ENCODE measurements at places on chromosomes 2 and 18.
A peak's percentile ranks its signal among the peaks of the same experiment; 100 is the strongest.

GRCh38 chr2:178306352-178307073 lies 112.2 kb downstream of the OSBPL6 start:
- peak; percentile 8 for DNase-seq

DNA sequence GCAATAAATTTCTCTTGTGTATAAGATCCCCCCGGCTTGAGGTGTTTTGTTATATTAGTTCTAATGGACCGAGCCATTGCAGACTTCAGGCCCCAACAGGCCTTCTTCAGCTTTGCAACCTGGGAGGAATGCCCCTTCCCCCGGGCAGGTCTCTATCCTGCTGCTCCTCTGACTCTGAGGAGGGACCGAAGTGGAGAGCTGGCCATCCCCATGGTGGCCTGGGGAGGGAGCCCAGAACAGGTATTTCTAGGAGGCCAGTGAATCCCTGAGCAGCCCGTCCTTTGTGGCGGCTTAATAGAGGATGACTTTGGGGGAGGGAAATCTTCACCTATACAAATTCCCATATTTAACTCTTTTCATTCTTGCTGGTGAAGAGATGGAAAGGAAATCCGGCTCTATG lies 715.8 kb upstream of the SOX11 start:
- DNase-seq: no peak

DNA sequence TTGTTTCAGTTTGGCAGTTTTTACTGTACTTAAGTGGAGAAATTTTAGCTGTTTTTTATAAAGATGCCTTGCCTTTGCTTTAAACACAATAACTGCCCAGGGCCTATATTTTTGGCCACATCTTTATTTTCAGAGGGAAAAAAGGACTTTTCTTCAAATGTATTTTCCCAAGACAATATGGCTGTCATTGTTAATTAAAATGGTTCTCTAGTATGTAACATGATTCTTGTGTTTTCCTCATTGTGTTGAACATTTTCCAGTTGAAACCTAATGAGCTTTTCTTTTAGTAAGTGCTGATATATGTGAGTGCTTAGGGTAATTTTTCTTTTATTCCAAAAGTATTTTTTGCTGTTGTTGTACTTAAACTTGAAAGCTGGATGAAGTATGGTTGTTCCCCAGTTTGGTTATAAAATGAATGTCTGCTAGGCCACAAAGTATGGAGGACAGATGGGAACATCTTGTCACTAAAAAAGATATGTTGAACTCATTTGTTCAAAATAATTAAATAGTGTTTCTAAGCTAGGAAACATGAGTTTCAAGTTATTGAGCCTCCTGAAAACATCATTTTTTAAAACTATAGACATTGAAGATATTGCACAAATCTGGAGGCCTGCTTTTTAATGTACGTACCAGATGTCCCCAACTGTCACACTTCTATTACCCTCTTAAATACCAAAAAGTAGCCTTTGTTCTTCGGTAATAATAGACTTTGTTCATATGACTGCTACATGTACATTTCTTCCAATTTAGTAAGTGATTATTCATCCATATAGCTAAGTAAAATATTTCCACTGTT lies 147.5 kb upstream of the DAPL1 start:
- DNase-seq: no peak

GRCh38 chr2:179031731-179032408 lies 18.1 kb downstream of the CCDC141 start:
- DNase-seq: no peak

DNA sequence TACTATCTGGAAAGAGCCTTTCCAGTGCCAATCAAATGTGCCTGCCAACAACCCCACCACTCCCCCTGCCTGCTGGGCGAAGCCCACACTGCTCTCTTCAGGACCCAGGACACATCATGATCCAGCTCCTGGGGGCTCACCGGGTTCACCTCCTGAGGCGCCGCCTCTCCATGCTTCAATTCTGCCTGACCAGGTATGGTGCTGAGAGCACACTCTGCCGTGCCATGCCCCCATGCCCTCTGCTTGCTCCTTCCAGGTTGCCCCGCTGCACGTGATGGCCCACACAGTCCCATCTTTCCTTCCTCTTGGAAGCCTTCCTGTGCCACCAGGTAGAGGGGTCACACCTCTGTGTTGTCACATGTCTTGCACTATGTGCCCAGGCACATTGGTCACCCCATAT lies 47.5 kb downstream of the ASB18 start:
- DNase-seq: no peak

GRCh38 chr2:25400576-25401216 lies 59.0 kb upstream of the DNMT3A start:
- no peak for DNase-seq

- DNase-seq: no peak
Measured at GRCh38 chr2:29242621-29243375, 127.6 kb downstream of the CLIP4 start.

DNA sequence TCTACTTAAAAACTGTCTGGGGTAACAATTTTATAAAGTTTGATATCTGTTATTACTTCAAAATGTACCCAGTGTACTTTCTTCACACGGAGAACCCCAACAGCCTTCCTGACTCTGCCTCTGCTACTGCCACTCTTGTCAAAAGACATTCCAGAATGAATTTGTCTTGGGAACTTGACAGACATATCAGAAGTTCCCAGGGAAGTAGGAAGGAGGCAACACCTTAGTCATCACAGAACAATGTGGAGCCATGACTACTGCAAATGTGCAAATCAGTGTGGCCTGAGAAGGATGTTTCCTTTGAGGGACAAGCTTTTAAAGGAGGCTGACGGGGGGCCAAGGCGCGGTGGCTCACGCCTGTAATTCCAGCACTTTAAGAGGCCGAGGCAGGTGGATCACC lies 133.8 kb upstream of the RNF152 start:
- no peak for DNase-seq
